Stimulated activated CD4-positive, alpha-beta T cell treated with anti-CD3 and anti-CD28 coated beads, Interleukin-1b, Interleukin-23, amount 100 ng/mL, for 1 hour (primary cell): ENCODE measurements at places on chromosomes 5 and 9.

DNA sequence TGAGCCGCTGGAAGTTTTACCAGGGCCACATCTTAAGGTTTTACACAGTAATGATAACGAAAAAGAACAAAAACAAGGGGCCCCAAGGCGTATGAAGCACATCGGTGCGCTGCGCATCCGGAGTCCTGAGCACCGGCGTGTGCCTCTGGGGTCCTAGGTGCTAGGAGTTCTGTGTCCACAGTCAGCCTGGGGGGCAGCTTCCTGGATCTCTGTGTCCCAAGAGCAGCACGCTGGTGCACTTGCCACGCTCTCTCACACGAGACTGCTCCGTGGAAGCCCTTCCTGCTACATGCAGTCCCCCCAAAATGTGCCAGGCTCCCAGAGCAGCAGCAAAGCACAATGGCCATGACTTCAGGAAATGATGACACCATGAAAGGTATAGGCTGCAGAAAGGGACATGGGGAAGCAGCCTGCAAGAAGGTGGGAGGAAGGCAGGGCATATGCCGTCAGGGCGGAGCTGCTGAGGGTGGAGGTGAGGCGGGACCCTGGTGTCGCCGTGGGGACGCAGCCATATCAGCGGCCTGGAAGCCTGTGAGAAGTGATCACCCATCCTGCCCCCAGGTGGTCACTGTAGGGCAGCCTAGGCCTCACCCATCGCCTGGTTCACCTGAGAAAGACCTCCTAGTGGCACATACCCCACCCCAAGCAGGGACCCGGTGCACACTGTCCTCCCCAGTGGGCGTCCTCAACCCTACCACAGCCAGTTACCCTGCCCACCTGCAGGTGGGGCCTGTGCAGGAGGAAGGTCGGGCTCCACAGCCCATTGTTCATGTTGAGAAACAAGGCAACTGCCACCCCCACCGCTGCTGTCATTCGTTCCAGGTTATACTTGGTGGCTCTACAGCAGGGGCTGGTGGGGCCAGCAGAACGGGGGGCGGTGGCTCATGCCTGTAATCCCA is 23.6 kb upstream of the SLC6A3 start:
- DNase-seq, result no peak

- DNase-seq, result no peak
Measured at GRCh38 chr5:1667648-1668140, 131.9 kb downstream of the MRPL36 start.

GRCh38 chr9:549455-549997 is 292.0 kb upstream of the DMRT1 start:
- DNase-seq, result no peak

- no peak for DNase-seq
Measured at GRCh38 chr5:133796186-133796585, 172.2 kb downstream of the C5orf15 start.

- no peak for DNase-seq
Measured at GRCh38 chr5:134171972-134172371, 4.8 kb downstream of the SKP1 start.

- DNase-seq, result no peak
Measured at GRCh38 chr5:140348104-140348503, 1.7 kb upstream of the HBEGF start.

GRCh38 chr9:133370685-133371084 is 5.2 kb downstream of the SURF4 start:
- DNase-seq, result no peak
